WTC11 (cell line): ENCODE measurements at places on chromosomes 3 and 15. TPM values are rescaled to one million over a fixed set of nuclear protein-coding genes. Genes with fewer than 3 reads are reported as not detected.

DNA sequence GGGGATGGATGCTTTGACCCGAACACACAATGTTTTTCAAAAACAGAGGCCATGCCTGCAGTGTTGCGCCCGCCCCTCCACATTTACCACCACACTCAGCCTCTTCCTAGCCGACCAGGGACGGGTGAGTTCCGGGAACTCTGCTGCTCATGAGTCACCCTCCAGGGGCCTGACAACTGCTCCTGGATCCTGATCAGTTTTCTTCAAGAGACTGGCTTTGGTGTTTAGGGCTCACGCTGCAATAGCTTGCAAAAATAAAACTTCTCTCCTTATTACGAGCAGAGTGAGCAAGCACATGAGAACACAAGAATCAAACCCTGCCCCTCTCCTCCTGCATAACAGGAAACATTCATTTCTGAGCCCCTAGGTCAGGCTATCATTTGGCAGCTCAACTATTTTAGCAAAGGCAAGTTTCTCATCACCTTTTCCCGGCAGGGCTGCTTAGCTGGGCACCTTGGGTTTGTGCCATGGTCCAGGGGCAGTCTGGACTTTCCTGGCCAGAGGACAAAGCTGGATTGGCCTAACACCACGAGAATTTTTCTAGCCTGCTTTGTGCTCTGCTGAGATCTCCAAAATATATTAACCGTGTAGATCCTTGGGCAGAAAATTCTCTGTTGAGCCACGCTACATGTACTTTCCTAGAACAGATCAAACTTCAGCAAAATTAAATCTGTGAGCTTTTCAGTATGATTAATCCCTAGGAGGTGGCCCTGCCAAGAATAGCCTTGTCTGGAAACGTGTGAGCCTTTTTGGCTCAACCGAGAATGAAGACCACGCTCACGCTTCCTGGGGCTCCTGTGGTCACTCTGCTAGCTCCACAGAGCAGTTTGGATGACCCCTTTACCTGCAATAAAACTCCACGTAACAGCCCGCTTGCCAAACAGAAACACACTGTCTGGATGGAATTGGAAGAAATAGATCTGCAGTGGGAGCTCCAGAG, 52.7 kb upstream of the SPATA12 start:
- peaks cover 12% of the 10 kb centered on the region for H3K36me3 ChIP-seq
- no peak for DNase-seq
- no peak overlapping the region for H3K4me3 ChIP-seq
- H3K4me1 ChIP-seq = peaks cover 25% of the 10 kb centered on the region
- no peaks in the 10 kb centered on the region for H3K27me3 ChIP-seq

- H3K27ac ChIP-seq = no peak overlapping the region
- H3K27me3 ChIP-seq = peaks cover 35% of the 10 kb centered on the region
- no peaks in the 10 kb centered on the region for H3K36me3 ChIP-seq
- no peak for DNase-seq
Observed at GRCh38 chr3:71723452-71724170, 1.6 kb downstream of the EIF4E3 start.

DNA sequence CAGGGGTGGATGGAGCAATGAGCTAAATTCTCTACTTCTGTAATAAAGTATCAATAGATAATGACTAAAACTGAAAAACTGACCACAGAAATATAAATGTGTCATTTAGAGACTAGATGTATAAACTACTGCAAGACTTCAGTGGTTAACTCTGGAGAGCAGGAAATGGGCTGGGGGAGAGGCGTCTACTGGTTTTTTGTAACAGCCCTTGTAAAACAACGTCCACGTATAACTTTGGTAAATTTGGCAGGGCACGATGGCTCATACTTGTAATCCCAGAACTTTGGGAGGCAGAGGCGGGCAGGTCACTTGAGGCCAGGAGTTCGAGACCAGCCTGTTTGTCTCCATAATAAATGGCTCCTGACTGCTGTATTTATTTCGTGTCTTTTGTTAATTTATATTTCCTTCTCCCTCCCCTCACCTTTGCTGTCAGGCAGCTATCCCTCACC, 12.5 kb downstream of the RAB27A start:
- H3K27me3 ChIP-seq = no peaks in the 10 kb centered on the region
- H3K27ac ChIP-seq = no peak overlapping the region
- no peak overlapping the region for H3K4me3 ChIP-seq
- no peaks in the 10 kb centered on the region for H3K36me3 ChIP-seq
- DNase-seq = no peak

DNA sequence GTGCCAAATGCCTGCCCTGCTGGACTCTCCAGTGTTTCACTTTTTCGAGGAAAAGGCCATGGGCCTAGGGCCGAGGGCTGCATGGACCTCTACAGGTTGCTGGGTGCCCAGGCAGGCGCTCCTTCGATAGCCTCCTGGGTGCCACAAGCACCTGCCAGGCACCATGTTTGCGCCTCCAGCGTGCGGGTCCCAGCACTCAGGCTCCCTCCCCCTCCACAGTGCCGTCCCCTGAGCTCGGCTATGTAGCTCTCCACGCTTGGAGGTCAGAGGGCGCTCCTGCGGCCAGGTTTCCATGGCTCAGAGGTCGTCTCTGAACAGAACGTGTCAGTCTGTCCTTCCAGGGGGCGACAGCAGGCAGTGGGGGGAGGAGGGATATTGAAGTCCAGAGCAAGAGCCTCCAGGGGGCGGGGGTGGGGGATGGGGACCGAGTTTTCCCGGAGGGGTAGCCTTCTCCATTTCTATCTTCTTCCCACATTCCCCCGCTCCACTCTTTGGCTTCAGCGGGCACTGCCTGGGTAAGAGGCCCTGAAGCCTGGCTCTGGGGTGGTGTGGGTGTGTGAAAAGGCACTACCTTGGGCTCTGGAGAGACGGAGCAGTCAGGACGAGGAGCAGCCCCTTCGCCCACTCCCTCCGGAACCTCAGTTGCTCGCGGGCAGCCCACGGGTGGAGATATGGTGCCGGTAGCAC, 3.6 kb downstream of the ONECUT1 start:
- peaks cover 91% of the 10 kb centered on the region for H3K27me3 ChIP-seq
- H3K4me1 ChIP-seq = peaks cover 68% of the 10 kb centered on the region
- peak; percentile 54 for DNase-seq
- peak overlapping the region; percentile 81 for H3K4me3 ChIP-seq
- H3K36me3 ChIP-seq = peaks cover 14% of the 10 kb centered on the region

The KIF7 gene
- 20.4 to 21.8 TPM (median 21.3 TPM) in 3 replicates for total RNA-seq

The RFT1 gene
- 26.3 to 28.0 TPM (median 27.1 TPM) in 3 replicates for total RNA-seq
